Gastroesophageal sphincter (tissue), 4 donors: ENCODE measurements at places on chromosomes 11 and 22.

GRCh38 chr11:128963744-128964325 lies 21.2 kb upstream of the TP53AIP1 start:
- H3K4me1 ChIP-seq: no peaks in the 10 kb centered on the region
- no peak overlapping the region for H3K4me3 ChIP-seq
- H3K27ac ChIP-seq: no peak overlapping the region
- H3K36me3 ChIP-seq: no peaks in the 10 kb centered on the region
- no peaks in the 10 kb centered on the region for H3K27me3 ChIP-seq
- no peak for ATAC-seq

DNA sequence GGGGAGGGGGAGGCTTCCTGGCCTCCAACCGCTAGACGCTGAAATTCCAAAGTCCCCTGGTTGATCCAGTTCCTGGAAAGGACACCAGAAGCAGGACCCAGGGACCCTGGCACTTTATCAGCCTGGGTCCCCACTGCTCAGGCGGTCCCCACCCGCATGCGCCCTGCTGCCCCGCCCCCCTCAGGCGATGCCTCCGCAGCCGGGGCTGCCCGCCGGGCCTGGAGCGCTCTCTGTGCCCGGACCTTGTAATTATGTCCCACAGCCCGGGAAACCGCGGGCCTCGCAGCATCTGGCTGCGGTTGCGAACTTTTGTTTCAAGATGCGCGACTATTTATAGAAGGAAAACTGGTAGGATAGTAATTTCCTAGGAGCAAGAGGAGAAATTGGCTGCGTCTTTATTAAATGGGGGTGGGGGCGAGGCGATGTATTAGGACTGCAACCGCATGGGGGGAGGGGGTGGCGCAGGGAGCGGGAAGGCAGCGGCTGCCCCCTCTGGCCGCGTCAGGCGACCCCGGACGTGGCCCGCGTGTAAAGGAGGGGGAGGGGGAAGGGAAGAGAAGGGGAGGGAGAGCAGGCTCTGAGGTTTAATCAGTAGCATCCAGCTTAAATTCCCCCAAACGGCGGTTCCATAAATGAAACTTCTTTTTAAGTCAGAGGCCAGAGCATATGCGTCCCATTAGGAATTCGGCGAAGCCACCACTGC lies 6.1 kb downstream of the WNT7B start:
- no peak overlapping the region for H3K27ac ChIP-seq
- peaks cover 100% of the 10 kb centered on the region for H3K27me3 ChIP-seq
- ATAC-seq: no peak
- peak overlapping the region; percentile 27 for H3K4me3 ChIP-seq
- H3K4me1 ChIP-seq: no peaks in the 10 kb centered on the region
- H3K36me3 ChIP-seq: no peaks in the 10 kb centered on the region

- no peaks in the 10 kb centered on the region for H3K4me1 ChIP-seq
- no peak overlapping the region for H3K4me3 ChIP-seq
- H3K36me3 ChIP-seq: no peaks in the 10 kb centered on the region
- no peak for ATAC-seq
- H3K27ac ChIP-seq: no peak overlapping the region
- H3K27me3 ChIP-seq: no peaks in the 10 kb centered on the region
These were observed 62.6 kb downstream of the FDX1 start for GRCh38 chr11:110492321-110492685.

DNA sequence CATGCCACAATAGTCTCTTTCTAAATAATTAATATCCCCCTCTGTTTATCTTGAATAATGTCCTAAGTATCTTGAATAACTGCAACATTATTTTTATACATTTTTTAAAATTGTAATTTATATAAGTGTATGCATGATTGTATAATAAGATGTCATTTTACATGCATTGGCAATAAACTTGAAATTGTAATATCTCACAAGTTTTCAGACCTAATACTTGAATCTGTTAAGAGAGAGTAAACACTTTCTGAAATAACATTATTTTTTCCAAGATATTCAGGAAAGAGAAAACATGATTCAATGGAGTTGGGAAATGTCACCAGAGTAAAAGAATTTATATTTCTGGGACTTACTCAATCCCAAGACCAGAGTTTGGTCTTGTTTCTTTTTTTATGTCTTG lies at the start of gene OR4D11:
OR4D11 (plus strand) TSS at position 301 of the 400 bp plus-strand sequence; CDS start at position 301, 0 bp downstream.
- no peaks in the 10 kb centered on the region for H3K36me3 ChIP-seq
- no peak for ATAC-seq
- no peaks in the 10 kb centered on the region for H3K27me3 ChIP-seq
- no peak within 1 kb of the TSS for H3K27ac ChIP-seq
- no peaks in the 10 kb centered on the region for H3K4me1 ChIP-seq

DNA sequence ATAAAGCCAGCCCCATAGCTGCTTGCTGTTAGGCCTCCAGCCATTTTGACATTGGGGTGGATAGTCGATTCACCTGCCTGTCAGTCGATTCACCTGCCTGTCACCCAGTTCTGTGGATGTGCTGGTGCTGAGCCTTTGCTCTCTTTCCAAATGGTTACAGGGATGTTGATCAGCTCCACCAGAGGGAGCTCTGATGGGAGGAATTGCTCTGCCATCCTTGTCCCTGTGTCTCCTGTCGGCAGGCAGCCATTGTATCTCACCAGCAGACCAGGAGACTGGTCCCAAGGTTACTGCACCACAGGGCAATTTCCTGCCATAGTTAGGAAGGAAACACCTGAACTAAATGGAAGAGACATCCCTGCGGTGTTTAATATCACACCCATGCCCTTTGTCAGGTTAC lies 6.1 kb downstream of the MPEG1 start:
- H3K4me3 ChIP-seq: no peak overlapping the region
- no peak for ATAC-seq
- H3K27ac ChIP-seq: no peak overlapping the region
- no peaks in the 10 kb centered on the region for H3K4me1 ChIP-seq
- H3K27me3 ChIP-seq: peaks cover 10% of the 10 kb centered on the region

DNA sequence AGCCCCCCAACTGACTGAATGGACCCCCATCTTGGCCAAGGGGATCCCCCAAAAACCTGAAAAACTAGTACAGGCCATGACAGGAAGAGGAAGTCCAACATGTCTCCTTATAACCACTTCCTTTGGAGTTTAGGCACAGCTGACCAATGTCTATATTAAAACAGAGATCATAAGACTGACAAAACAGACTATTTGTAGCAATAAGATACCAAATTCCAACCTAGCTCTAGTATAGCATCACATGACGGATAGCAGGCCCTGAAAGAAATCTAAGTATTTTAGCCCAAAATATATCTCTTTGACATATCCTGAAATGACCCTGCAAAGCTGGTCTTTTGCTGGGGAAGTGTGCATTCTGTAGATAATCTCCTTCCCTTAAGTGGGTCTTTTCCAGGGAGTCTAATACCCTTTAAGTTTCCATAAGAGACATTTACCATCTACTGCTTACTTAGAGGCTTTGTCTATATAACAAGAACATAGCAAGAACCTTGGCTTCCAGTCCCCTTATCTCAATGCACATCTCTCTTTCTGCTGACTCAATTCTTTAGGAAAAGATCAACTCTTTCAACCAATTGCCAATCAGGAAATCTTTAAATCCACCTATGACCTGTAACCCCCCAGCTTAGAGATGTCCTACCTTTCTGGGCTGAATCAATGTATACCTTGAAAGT lies 34.9 kb upstream of the ACER3 start:
- no peaks in the 10 kb centered on the region for H3K36me3 ChIP-seq
- no peaks in the 10 kb centered on the region for H3K4me1 ChIP-seq
- no peak overlapping the region for H3K4me3 ChIP-seq
- peak overlapping the region; percentile 19 for H3K27ac ChIP-seq
- no peak for ATAC-seq
- H3K27me3 ChIP-seq: no peaks in the 10 kb centered on the region

- no peak for ATAC-seq
- H3K4me1 ChIP-seq: no peaks in the 10 kb centered on the region
- no peaks in the 10 kb centered on the region for H3K36me3 ChIP-seq
- H3K4me3 ChIP-seq: no peak overlapping the region
- no peaks in the 10 kb centered on the region for H3K27me3 ChIP-seq
- H3K27ac ChIP-seq: no peak overlapping the region
These were observed 39.3 kb downstream of the DDI1 start for GRCh38 chr11:104075706-104076105.

- H3K4me3 ChIP-seq: no peak overlapping the region
- H3K27me3 ChIP-seq: no peaks in the 10 kb centered on the region
These were observed 109.1 kb downstream of the TRPC6 start for GRCh38 chr11:101474666-101475065.

DNA sequence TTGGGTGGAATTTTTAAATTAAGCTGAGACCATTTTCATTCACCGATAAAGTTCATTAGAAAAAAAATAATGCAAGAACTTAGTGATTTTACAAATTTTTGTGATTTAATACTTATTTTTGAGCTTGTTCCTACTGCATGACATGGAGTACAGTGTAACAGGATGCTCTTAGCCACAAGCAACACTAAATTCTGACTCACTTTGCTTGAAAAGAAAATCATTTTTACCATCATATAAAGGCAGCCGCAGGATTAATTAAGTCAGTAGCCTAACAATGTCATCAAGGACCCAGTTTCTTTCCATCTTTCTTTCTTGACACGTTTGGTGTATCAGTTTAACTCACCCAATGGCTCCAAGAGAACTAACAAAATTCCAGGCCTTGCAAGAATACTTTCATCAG lies 540.3 kb upstream of the LUZP2 start:
- no peak for ATAC-seq
- H3K4me3 ChIP-seq: no peak overlapping the region
- no peaks in the 10 kb centered on the region for H3K27me3 ChIP-seq
- H3K36me3 ChIP-seq: no peaks in the 10 kb centered on the region
- H3K27ac ChIP-seq: no peak overlapping the region

DNA sequence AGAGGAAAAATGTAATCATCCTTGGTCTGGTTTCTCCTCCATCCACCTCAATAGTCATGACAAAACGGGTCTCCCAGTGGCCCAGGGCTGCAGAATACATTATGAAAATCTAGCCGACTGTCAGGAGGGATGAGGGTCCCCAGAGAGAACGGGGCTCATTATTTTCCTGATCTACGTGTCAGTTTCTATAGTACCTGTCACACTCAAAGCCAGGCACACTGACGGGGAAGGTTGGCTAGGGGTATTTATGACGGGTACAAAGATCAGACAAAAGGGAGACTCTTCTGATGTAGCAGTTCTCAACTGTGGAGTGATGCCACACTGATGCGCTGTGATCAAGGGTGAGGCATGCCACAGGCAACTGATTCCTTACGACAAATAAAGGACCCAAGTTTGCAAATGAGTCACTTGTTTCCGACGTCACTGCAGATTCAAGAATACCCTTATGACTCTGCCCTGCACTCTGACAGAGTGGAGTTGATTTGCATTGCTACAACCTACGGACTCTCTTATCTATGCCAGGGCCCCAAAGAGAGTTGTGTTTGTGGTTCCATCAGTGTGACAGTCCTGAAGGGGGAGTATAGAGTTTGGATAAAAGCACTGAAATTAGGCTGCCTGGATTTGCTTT lies 188.2 kb upstream of the TBCEL start:
- H3K36me3 ChIP-seq: no peaks in the 10 kb centered on the region
- no peak overlapping the region for H3K27ac ChIP-seq
- H3K27me3 ChIP-seq: peaks cover 51% of the 10 kb centered on the region
- no peaks in the 10 kb centered on the region for H3K4me1 ChIP-seq
- no peak for ATAC-seq

GRCh38 chr11:95829580-95830259 lies 39.4 kb downstream of the CEP57 start:
- no peak overlapping the region for H3K27ac ChIP-seq
- no peak for ATAC-seq
- H3K4me1 ChIP-seq: no peaks in the 10 kb centered on the region
- no peak overlapping the region for H3K4me3 ChIP-seq

DNA sequence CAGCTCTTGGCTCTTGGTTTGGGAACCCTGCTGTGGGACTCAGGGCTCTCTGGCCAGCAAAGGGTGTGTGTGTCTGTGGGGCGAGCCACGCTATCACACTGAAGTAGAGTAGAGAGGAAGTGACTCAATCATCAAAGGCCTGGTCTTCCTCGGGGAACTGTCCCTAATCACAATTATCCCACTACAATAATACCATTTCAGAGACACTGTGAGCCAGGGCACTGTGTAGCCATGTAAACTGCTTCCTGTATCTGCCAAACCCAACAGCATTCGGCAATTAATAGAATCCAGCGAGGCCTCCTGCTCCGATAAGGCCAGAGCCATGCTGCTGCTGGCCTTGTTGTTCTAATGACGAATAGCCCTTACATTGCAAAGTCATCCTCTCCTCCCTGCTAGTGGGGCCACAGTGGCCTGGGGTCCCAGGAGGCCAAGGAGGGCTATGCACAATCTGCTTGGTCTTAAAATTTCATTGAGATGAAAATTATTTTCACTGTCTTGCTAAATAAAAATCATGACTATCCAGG lies 49.8 kb upstream of the LMO2 start:
- H3K4me3 ChIP-seq: no peak overlapping the region
- no peak overlapping the region for H3K27ac ChIP-seq
- H3K4me1 ChIP-seq: no peaks in the 10 kb centered on the region
- no peaks in the 10 kb centered on the region for H3K36me3 ChIP-seq

DNA sequence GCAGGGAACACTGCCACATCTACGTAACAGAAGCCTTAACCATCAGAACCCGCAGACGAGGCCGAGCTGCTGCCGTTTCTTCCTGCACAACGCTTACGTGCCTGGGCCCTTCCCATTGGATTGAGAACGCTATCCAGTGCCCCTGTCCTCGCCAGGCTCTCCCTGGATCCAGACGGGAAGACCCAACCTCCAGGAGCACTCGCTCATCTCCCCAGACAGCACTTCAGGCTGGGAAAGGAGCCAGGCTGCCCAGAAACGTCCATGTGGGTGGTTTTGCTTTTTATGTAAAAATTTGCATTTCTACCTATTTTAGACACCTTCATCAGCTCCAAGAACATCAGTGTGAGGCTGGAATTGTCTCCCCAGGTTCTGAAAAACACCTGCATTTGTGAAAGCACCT lies 7.3 kb upstream of the CRYBB3 start:
- no peak overlapping the region for H3K4me3 ChIP-seq
- H3K4me1 ChIP-seq: no peaks in the 10 kb centered on the region

DNA sequence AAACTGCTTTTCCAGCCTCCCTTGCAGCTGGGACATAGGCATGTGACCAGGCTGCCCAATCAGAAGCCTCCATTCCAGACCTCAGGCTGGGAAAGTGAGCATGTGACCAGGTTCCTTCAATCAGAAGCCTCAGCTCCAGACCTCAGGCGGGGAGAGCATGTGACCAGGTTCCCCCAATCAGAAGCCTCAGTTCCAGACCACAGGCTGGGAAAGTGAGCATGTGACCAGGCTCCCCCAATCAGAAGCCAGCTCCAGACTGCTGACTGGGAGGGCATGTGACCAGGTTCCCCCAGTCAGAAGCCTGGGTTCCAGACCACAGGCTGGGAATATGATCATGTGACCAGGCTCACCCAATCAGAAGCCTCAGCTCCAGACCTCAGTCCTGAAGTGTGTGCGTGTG lies 11.7 kb upstream of the IL2RB start:
- H3K27me3 ChIP-seq: peaks cover 61% of the 10 kb centered on the region
- no peak overlapping the region for H3K27ac ChIP-seq
- H3K4me1 ChIP-seq: no peaks in the 10 kb centered on the region
- ATAC-seq: no peak
- no peak overlapping the region for H3K4me3 ChIP-seq
